ELR (cell line): ENCODE measurements at places on chromosomes 1 and 21.
A peak's percentile ranks its signal among the peaks of the same experiment; 100 is the strongest.

DNA sequence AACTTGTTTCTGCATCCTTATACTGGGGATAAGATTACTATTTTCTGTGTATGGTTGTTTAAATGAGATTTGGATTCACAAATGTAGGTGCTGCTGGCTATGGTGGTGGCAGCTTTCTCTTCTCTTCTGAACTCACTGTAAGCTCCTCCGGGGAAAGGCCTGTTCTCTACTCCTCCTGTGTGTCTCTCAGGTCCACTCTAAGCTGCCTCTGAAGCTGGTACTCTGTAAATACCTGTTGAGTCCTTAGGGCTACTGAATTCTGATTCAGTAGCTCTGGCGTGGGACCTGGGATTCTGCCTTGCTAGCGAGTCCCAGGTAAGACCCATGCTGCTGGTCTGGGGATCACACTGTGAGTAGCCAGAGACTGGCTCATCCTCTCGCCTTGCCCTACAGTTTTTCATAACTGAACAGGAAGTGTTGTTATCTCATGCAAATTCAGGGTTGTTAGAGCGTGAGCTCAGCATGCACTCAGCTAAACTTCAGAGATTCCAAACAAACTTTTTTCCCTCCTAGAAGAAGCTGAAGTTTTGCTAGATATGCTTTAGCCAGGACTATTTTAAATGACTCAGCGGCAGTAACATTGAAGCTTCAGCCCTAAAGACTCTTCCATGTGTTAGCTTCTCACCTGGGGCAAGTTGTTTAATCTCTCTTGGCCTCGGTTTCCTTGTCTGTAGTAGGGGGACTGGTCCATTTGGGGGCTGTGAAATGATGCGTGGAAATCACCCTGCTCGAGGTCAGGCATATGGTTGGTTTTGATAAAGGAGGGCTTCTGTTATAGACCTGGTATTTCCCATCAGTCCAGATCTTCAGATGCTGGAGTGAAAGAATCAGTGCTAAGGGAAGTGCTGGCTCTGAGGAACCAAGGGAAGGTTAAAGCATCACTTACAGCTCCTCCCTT, 271.5 kb upstream of the TMEM51 start:
- DNase-seq: no peak

DNA sequence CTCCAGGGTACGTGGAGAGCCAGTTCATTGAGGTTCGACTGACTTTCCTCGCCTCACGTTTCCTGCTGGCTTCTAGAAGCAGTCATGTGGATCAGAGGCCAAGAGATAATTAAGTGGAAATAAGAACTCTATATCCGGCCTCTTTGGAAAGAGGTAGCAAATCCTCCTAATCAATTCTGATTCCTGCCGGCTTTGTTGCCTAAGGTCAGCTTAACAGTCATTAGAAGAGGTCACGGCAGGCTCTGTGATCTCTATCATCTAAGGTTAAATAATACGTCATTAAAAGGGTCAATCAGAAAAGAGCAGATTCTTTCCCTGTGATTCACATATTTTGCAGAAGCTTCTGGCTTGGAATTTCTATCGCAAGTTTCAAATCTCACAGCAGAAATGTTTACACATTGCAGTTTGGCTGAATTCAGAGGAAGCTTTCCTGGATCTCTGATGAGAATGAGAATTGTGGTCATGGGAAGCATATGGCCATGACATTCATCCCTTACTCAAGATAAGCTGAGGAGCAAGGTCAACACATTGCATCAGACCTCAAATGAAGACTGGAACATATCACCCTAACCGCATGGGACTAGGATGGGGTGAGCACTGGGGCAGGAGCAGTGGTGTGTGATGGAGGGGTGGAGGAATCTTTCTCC, 189.4 kb downstream of the PBX1 start:
- peak; percentile 92 for DNase-seq

GRCh38 chr1:117824616-117825015, 104.8 kb downstream of the GDAP2 start:
- no peak for DNase-seq

DNA sequence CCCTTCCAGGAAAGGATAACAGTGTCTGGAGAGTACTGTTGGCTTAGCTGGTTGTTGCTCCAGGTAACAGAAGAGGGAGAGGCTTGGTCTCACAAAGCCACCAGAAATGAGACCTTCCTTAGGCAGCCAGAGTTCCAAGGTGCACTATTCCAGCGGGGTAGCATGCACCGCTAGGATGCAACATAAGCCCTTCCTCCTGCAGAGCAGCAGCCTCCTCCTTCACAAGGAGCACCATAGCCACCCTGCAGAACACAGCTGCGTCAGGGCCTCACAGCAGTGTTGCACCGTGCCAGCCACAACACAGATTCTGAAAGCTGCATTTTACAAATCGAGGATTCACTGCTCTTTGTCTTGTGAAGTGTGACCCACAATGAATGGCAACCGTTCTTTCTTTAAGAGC, 142.0 kb downstream of the CLIC6 start:
- DNase-seq: no peak

- peak; percentile 94 for DNase-seq
Observed at GRCh38 chr1:101288491-101288944, 51.7 kb downstream of the S1PR1 start.

DNA sequence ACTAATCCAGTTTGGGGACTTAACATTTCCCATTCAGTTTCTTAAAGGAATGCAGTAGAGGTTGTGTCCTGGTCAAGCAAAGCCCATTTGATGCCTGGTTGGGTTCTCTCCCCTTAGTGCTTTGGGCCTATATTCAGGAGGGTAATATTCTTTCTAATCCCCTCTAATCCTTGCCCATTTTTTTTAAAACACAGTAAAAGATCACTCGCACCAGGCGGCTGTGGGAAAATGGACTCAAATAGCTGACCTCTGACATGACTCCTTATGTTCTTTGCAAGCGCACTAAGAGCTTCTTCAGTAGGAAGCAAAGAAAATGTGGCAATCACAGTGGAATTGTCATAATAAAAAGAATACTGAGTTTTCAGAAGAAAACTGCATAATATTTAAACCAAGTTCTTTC, 49.9 kb downstream of the WNT2B start:
- DNase-seq: no peak
